SIG-M5 (cell line): ENCODE measurements at places on chromosomes 3 and 15.

DNA sequence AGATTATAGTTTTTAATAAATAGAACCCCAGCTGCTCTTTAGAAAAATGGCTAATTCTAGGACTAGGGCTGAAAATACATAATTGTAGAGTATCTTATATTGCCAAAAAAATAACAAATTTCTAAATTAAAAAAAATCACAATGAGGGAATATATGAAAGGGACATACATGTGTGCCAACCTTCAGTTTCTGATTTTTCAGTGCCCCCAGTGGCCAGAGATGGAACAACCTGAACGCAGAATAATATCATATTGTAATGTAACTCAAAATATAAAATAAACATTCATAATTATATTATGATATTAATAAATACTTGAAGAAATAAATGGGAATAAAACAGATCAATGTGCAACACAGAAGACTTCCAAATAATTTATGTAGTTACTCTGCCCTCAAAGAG, 460.5 kb downstream of the ZNF385D start:
- DNase-seq: no peak

DNA sequence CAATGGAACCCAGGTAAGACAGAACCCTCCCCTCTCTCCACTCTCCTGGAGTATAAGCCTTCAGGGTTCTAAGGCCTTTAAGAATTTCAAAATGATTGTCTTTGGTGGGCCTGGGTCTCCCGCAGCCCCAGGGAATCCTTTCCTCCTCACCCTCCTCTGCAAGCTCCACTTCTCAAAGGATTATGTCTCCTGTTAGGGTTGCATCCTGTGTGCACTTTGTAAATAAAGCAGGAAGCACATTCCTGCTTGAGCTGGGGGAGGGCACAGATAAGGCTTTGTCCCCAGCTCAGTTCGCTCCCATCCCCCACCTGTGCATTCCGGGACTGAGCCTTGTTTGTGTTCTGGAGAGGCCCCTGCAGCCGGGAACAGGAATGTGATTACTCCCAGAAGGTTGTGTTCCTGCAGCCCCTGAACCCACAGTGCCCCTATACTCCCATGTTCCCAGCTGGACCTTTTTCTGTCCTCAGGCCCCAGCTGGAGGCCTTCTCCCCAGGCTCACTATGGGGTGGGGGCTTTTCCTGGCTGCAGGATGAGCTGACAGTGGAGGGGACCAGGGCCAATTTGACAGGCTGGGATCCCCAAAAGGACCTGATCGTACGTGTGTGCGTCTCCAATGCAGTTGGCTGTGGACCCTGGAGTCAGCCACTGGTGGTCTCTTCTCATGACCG, 9.5 kb downstream of the TYRO3 start:
- no peak for DNase-seq

- DNase-seq: no peak
Measured at GRCh38 chr3:190543671-190544070, 29.8 kb downstream of the IL1RAP start.

GRCh38 chr3:41612853-41613252, 349.1 kb downstream of the ULK4 start:
- no peak for DNase-seq

GRCh38 chr3:193788189-193788991, 195.4 kb downstream of the OPA1 start:
- no peak for DNase-seq

GRCh38 chr15:61651267-61651666, 409.0 kb downstream of the VPS13C start:
- DNase-seq: no peak

DNA sequence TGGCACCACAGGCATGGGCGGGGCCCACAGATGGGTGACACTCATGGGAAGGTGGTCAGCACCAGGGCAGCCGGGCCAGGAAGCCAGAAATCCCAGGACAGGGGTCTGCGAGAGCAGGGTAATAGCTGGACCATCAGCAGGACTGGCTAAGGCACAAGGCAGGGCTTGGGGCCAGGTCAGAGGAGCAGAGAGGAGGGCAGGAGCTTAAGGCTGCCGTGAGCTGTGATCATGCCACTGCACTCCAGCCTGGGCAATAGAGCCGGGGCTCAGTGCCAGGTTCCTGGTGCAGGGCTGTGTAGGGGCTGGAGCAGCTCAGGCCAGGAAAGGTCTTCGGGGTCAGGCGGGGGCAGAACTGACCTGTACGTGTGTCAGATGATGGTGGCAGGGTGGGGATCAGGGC, 64.2 kb upstream of the LINGO1 start:
- DNase-seq: no peak

DNA sequence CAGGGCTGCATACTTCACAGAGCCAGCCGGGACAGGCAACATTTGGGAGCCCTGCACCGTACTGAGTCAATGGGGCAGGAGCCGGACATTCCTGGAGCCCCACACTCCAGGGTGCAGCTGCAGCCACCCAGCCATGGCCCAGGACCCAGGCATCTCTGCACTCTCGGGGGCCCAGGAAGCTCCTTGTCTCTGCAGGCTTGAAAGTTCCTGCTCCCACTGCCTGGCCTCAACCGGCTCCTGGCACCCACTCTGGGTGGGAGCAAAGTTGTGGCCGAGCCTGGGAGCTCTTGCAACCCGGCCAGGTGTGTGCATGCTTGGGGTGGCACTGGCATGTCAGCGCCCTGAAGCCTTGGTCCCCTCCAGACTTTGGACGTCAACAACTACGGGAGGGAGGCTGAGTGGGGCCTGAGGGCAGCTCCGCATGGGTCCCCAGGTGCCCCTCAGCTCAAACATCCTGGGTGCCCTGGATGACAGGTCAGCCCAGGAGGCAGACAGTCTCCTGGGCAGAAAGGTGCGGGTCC, 833.5 kb upstream of the CADM2 start:
- no peak for DNase-seq

GRCh38 chr3:190941694-190942260, 79.3 kb upstream of the GMNC start:
- no peak for DNase-seq

GRCh38 chr15:90234096-90234988, at the start of gene GDPGP1:
Gene GDPGP1 (plus strand): TSS chr15:90234209. CDS start chr15:90240909, 6,700 bp downstream.
- no peak for DNase-seq

- DNase-seq: no peak
Measured at GRCh38 chr3:112871735-112872134, 25.1 kb upstream of the CD200R1L start.

DNA sequence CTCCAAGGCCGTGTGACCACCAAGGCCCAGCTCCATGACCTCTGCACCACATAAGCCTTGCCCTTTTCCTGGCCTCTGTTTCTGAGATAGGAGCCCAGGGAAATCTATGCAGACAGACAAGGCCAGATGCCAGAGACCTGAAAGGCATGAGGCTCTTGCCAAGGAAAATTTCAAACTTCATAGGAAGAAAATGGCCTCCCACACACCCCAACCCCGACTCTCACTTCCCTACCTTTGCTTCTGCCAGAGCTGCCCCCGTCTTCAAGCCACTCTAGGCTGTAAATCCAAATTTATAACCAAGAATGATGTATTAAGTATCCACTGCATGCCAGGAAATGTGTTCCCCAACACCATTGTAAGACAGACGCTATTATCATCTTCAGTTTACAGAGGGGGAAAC, 65.5 kb upstream of the HRH1 start:
- no peak for DNase-seq

DNA sequence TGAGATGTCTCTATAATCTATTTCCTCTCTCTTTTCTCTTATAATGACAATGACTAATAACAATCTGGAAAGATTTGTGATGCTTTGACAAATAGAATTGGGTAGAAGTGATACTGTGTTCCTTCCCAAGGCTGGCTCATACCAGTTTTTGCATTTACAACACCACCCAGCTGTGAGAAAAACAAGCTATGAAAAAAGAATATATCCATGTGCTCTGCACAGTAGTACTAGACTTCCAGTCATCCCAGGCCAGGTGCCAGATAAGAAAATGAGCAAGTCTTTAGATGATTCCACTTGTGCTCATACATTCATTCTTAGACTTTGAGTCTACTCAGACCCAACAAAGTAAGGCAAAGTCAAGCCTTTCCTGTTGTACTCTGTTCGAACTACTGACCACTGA, 350.2 kb upstream of the POU1F1 start:
- no peak for DNase-seq

DNA sequence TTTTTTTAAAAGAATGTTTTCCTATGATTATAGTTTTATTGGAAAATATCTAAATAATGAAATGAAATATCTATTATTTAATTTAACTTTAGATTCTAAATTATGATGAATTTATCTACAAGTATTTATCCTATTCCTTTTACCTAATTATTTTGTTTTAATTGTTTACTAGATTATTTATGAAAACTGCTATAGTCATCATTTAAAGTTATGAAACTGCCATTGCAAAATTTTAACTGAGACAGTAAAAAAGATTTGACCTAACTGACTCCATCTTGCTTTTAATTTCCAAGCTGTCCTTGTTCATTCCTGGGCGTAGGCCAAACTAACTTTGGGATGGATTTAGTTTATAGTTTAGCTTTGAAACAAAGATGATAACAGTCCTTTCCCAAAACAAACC, 25.9 kb upstream of the FAM3D start:
- no peak for DNase-seq

- no peak for DNase-seq
Measured at GRCh38 chr3:42266085-42266484, at the start of gene CCK. Gene CCK (minus strand): TSS chr3:42266185. CDS start chr3:42263630, 2,555 bp downstream.

DNA sequence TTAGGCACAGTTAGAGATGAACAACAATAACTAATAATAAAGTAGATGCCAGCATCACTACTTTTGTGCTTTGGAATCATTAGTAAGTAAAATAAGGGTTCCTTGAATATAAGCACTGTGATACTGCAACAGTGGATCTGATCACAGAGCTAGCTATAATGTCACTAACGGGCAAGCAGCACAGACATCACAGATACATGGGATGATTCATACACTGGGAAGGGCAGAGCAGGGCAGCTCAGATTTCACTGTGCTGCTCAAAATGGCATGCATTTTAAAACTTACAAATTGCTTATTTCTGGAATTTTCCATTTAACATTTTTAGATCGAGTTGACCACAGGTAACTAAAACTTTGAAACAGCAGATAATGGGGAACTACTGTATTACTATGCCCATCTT, 476.6 kb downstream of the FHIT start:
- DNase-seq: no peak

GRCh38 chr3:191963182-191963581, 502.2 kb downstream of the PYDC2 start:
- no peak for DNase-seq

- no peak for DNase-seq
Measured at GRCh38 chr3:10354361-10355015, 33.6 kb upstream of the SEC13 start.

- DNase-seq: no peak
Measured at GRCh38 chr3:174197416-174197815, 661.7 kb upstream of the NAALADL2 start.

- DNase-seq: no peak
Measured at GRCh38 chr3:40185029-40185695, 124.3 kb upstream of the EIF1B start.

DNA sequence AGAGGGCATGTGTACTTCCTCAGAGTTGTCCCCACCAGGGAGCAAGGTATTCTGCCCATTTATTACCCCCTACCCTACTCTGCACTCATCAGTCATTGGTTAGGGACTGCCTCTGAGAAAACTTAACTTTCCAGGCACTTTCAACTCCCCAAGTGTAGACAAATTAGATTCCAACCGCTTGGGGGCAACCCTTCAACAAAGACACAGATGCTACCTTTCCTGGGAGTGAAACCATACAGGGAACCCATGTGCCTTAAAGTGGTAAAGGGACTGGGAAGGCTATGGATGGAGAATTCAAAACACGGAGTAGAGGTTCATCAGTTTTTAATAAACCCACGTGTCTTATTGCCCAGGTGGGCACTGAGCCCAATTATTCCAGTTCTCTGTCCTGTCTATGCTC, 19.4 kb upstream of the UBE2E2 start:
- DNase-seq: no peak

DNA sequence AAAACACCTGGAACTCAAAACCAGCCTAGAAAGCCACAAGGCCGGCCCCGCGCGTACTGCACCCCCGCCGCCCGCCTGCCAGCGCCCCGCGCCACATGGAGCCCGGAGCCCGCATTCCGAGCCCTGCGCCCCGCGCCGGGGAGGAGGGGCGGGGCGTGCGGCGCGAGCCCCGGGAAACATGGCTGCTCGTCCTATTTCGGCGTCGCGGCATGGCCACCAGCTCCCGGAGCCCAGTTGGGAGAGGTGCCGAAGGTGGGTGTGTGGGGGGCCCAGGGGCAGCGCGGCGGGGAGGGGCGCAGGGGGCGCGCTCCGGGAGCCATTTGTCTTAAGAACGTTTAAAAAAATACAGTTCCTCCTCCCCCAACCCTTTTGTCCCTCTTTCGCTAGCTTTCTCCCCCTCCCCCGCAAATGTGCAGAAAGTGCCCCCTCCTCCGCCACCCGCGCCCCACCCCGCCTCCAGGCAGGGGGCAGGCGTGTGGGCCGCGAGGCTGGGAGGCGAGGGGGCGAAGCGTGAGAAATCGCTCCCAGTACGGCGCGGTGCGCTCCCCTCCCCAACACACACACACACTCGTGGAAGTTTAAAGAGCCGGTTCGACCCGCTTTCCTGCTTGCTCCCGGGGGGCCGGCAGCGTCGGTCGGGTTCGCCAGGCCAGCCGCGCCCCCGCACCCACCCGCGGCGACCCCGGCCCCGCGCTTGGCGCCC, 2.5 kb downstream of the ANP32A start:
- no peak for DNase-seq

DNA sequence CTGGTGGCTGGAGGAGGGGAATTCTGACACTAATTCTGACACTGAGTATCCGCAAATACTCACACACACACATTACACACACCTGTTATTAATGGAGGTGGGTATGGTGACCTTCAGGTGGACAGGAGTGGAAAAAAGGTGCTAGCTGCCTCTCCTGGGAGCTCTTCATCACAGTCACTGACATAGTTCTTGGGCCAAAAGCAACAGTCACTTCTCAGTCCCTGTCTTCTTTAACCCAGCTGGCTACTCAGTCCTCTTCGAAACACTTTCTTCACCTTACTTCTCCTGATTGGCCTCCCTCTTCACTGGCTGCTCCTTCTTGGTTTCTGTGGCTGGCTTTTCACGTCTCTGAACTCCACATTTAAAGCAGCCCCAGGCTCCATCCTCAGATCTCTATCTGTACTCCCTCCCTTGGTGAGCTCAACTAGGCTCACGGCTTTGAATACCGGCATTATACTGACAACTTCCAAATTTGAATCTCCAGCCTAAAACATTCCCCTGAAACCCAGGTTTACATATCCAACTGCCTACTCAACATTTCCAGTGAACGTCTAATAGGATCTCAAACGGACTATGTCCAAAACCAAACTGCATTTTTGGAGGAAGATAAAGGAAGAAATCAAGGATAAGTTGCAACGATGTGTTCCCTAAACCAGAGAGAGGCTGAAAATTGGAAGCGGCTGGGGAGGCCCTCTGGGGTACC, 53.2 kb upstream of the HEG1 start:
- no peak for DNase-seq
